ENCODE measurements at places on chromosomes 5 and 9.
A peak's percentile ranks its signal among the peaks of the same experiment; 100 is the strongest.

GRCh38 chr9:106307670-106308069, 555.3 kb upstream of the ZNF462 start:
- DNase-seq, result no peak

- no peak for DNase-seq
Observed at GRCh38 chr5:154653418-154653763, 101.8 kb upstream of the LARP1 start.

- DNase-seq, result peak; percentile 54
Observed at GRCh38 chr5:127909066-127909465, 174.5 kb upstream of the SLC12A2 start.

GRCh38 chr9:71857159-71857558, 53.8 kb downstream of the ABHD17B start:
- no peak for DNase-seq

DNA sequence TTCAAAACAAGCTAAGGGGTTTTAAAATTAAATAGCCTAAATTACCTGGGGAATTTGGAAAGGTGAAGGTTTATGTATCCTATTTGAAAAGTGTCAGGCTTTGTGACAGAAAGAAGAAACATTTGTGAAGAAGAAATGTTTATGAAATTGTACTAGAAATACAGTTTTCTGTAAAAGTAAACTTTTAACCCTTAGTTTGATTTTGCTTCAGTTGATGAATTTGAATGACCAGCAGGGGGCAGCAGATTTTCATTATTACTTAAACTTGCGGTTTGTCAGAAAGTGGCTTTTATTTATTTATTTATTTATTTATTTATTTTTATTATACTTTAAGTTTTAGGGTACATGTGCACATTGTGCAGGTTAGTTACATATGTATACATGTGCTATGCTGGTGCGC, 58.1 kb downstream of the NNT start:
- DNase-seq, result no peak

- no peak for DNase-seq
Observed at GRCh38 chr9:21672761-21673160, 129.7 kb upstream of the MTAP start.

DNA sequence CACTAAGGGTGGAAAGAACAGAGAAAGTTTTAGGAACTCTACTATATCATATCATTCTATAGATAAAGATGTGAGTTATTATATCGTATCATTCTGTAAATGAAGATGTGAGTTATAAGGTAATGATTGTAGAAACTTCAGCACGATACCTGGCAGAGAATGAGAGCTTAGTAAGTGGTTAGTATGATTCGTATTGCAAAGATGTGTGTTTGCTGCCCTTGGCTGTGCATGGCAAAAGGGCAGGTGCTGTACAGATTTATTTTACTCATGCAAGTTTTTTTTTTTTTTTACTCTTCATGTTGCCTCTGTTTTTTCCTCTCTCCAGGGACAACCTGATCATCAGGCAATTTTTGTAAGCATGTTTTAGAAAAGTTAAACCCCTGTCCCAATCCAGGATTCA, 83.3 kb downstream of the EGFLAM start:
- no peak for DNase-seq

Measured in HEK293T (cell line).